ENCODE measurements at places on chromosomes 1 and 21.
A peak's percentile ranks its signal among the peaks of the same experiment; 100 is the strongest.

GRCh38 chr1:218171302-218171893 is 113.7 kb upstream of the RRP15 start:
- peak; percentile 24 for DNase-seq

DNA sequence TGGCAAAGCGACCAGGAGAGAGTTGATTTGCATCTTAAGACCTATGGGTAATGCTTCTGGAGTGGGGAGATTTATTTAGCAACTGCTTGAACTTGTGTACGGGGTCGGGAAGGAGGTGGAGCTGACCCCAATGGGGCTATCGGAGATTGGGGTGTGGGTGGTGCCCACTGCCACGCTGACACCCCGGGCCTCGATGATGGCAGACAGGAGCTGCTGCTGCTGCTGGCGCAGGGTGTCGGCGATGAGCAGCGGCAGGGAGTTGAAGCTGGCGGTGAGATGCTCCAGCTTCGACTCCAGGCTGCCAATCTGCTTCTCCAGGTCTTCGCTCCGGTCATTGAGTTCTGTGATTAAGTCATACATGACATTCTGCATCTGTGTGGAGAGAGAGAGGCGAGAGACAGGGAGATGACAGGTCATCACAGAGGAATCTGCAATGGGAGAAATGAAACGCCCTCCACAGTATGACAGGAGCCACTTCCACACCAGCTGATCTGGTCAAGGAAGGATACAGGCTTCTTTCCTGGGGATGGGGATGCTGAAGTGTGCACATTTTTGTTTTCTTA is 100.0 kb upstream of the ADAR start:
- no peak for DNase-seq

GRCh38 chr21:38985568-38986378 is 180.0 kb downstream of the ETS2 start:
- peak; percentile 97 for DNase-seq

DNA sequence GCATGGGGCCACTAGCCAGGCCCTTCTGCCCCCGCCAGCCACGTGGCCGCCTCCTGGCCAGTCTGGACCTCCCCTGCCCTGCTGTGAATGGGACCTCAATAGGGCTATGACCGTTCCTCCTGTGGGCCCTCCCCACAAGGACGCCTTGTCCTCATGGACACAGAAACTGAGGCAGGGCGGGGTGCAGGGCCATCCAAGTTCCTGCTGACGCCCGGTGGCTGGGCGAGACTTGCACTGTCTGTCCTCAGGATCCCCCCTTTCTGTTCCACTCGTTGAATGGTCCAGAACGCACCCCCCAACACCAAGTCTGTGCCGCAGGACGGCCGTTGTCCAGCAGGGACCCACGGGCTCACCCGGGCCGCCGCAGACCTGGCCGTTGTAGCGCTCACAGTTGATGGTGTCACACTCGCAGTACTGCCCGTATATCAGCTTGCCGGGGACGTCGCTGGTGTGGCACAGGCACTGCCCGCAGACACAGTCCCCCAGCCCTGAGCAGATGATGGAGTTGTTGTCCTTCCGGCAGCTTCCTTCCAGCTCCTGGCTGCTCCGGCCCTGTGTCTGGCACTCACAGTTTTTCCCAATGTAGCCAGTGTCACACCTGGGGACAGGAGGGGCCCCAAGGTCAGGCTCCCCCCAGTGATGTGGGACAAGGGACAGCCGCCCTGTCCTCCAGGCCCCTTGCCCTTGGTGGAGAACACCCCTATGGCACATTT is 16.3 kb upstream of the PTTG1IP start:
- no peak for DNase-seq

GRCh38 chr1:6028042-6028850 is 17.4 kb upstream of the KCNAB2 start:
- peak; percentile 50 for DNase-seq

DNA sequence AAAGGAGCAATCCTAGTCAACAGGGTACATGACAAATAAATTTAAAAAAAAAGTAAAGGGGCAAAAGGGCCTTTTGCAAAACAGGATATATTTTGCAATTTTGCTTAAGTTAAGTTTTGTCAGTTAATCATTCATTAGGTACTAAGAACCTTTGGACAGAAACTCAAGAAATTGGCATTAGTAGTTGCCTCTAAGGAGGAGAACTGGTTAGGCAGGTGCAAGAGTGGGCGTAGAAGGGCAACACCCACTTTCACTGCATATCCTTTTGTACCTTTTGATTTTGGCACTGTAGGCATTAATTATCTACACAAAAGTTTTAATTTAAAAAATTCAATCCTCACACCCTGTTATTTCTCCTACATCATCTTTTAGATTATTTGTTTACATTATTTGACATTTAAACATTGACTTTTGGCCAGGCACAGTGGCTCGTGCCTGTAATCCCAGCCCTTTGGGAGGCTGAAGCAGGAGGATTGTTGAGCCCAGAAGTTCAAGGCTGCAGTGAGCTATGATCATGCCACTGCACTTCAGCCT is 4.3 kb downstream of the DDAH1 start:
- no peak for DNase-seq

- DNase-seq = no peak
Observed at GRCh38 chr1:47411436-47411835, 4.6 kb upstream of the FOXE3 start.

GRCh38 chr1:150560011-150560438 is 10.8 kb downstream of the ADAMTSL4 start:
- peak; percentile 26 for DNase-seq

- DNase-seq = peak; percentile 82
Observed at GRCh38 chr1:212607913-212608391, 609 bp upstream of the ATF3 start.

DNA sequence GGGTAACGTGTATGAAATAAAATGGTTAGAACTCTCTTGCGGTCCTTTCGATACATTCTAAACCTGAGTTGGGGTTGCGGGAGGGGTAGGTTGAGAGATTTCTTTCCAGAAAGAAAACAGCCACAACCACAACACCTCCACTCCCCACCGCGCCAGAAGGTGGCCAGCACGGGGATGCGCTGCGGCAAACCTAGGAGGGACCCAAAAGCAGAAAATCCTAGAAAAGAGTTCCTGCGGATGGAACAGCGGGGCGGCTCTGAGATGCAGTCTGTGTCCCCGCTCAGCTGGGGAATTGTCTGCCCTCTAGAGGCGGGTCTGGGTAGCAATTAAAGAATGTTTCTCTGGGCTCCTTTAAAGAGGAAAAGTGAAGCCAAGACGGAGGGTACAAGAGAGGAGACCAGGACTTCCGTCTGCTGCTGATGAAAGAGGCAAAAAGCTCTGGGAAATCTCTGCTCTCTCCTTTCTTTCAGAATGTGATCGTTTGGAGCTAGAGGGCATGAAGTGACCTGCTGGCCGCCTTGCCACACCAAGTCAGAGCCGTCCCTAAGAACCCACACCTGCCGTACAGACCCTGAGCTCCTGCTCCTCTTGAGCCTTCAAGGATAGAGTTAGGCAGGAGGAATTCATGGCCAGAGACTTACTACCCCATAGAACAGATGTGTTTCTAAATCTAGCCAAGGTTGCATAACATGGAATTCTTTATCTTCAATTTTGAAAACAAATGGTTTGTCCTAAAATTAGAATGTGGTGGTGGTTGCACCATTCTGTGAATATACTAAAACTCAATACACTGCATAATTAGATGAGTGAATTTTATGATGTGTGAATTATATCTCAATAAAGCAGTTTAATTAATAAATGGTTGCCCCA is 46.5 kb upstream of the COA6 start:
- DNase-seq = peak; percentile 80

DNA sequence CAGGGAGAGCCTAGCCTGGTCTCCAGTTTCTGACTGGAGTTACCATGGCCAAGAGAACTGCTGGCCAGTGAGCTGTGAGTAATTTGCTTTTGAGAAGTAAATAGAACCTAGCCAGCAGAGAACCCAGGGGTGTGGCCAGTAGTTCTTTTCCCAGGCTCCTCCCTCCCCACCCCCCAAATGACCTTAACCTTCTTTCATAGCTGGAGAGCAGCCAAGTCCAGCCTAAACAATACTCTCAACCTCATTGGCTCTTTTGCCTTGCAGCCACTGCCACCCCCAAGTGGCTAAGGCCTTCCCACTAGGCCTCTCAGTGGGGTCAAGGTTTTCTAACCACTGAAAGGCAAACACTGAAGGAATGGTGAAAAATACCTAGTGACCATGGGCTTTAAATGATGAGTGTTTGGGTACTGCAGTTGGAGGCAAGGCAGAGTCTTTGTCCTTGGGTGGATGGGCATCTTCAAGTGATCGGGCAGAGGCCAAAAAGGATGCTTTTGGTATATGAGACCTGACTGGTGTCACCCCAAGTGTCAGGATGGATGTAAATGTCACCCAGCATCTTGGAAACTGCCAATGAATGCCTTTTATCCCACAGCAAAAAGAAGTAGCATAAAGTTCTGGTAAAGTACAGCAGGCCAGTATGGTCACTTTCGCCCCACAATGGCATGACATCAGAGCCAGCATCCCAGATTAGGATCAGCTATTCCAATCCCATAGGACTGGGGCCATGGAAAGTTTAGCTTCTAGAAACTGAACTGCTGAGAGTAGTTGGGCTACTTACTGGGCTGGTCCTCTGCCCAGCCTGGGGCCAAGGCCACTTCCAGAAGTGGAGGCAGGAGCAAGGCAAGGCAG is 3.5 kb upstream of the PIGV start:
- no peak for DNase-seq
